Substantia nigra (tissue), 51 donors: ENCODE measurements at places on chromosomes 2 and 18.

GRCh38 chr2:151111599-151112278 is 149.9 kb downstream of the RBM43 start:
- DNase-seq: no peak

GRCh38 chr18:5961097-5961827 is 65.9 kb upstream of the TMEM200C start:
- DNase-seq: no peak

DNA sequence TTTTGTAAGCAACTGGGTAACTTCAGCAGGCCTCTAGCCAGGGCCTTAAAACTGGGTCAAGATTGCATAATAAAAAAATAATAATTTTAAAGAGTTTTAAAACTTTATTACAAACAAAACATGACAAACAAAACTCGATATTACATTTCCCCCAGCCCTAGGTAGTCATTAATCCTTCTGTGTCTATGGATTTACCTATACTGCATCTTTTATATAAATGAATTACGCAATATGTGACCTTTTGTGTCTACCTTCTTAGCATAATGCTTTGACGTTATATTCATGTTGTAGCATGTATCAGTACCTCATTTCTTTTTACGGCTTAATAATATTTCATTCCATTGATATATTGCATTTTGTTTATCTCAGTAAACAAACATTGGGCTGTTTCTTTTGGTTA is 113.5 kb downstream of the CCDC178 start:
- DNase-seq: no peak

GRCh38 chr18:58132595-58133261 is 88.7 kb downstream of the NEDD4L start:
- no peak for DNase-seq

DNA sequence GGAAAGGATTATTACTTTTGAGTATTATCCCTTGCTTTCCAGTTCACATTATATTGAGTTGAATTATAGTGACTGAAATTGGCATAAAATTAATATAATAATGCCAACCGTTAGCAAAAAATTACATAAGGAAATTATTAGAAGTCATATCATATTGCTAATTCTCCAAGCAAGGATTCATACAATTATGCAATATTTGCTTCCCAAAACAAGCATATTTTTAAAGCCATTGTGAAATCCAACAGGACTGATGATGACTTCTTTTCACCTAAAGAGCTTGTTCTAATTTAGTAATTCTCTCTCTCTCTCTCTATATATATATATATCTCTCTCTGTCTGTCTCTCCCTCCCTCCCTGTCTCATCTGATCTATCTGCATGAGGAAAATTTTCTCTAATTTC is 283.5 kb downstream of the DSEL start:
- no peak for DNase-seq

- DNase-seq: no peak
Measured at GRCh38 chr2:241882091-241882625, 12.6 kb downstream of the RTP5 start.

- DNase-seq: peak; percentile 35
Measured at GRCh38 chr2:192286093-192286701, 91.5 kb upstream of the TMEFF2 start.

DNA sequence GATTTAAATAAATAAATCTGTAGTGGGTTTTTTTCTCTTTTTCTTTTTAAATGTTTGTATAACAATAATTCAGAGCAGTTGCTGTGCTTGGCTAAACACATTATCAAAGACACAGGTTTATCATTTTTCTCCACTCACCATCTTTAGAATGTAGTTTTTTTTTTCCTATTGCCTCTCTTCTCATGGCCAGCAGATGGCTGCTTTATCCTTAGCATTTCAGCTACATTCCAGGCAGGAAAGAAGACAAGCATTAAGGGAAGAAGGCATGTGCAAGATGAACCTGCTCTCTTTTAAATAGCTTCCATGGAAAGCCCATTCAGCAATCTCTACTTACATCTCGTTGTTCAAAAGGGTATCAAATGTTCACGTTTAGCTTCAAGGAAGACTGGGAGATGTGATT is 42.6 kb downstream of the ARHGAP15 start:
- DNase-seq: no peak

- no peak for DNase-seq
Measured at GRCh38 chr18:68472701-68473295, 242.1 kb downstream of the TMX3 start.

- no peak for DNase-seq
Measured at GRCh38 chr18:36831139-36831538, 2.2 kb downstream of the KIAA1328 start.

GRCh38 chr2:3958969-3959368 is 255.6 kb downstream of the DCDC2C start:
- DNase-seq: no peak

DNA sequence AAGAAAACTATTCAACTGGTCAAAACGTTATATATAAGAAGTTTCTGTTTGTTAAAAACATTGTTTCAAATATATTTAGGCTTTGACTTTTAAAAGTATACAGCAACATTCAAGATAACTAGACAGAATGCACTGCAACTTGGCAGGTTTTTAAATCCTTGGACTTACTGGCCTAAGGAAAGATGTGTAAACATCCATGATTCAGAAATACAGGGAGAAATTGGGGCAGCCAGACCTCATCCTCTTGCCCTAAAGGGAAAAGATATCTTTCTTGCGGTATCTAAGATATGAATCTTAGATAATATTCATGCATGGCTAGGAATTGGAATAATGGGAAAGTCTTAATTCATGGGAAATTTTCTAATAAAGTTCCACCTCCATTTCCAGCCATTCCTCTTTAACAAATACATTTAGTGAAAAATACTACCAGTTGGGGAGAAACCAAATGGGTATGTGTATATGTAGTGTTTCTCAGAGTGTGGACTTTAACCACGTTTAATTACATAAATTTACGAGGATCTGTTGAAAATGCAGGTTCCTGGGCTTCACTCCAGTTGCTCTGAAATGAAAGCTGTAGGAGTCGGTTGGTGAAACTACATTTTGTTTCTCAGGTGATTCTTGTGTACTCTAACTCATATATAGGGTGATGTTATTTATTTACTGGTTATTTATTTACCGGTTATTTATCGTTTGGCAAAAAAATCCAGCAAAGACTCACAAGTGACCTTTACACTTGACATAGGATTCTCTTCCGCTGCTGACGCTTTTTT is 587 bp upstream of the TANK start:
- DNase-seq: no peak

DNA sequence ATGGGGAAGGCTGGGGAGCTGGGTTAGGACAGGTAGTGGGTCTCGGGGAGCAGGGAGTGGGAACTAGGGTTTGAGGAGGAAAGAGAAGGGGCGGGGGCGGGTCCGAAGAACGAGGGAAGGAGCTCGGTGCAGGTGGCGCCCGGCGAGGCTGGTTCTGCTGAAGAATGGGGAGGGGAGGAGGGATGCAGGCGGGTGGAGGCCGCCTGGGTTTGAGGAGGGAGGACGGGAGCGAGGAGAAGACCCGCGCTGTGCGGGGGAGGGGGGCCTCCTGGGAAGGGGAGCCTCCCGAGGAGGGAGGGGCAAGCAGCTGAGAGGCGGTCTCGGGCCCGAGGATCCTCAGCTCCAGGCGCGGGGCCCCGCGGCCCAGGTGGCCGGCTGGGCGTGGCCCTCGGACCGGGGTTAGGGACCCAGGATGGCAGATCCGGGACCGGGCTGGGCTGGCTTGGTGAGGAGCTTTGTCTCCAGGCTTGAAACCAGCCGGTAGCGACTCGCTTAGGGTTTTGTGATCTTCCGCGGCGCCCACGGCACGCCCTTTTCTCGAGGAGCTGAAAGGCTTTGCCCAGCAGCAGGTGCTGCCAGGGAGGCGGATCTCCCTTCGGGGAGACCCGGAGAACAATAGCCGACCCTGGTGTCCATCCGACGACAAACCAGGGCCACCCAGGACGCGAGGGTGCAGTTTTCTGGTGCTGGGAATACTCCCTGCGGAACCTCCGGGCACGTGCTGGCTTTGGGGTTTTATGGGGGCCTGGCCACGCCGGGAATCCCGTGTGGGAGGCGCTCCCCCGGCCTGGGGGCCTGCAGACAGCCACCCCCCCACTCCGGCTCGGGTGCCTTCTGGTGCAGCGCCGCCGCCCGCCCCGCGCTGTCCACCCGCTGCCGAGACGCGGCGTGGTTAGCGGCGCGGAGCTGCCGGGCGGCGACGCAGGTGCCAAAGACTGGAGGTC is 1.4 kb downstream of the DPYSL5 start:
- DNase-seq: no peak

DNA sequence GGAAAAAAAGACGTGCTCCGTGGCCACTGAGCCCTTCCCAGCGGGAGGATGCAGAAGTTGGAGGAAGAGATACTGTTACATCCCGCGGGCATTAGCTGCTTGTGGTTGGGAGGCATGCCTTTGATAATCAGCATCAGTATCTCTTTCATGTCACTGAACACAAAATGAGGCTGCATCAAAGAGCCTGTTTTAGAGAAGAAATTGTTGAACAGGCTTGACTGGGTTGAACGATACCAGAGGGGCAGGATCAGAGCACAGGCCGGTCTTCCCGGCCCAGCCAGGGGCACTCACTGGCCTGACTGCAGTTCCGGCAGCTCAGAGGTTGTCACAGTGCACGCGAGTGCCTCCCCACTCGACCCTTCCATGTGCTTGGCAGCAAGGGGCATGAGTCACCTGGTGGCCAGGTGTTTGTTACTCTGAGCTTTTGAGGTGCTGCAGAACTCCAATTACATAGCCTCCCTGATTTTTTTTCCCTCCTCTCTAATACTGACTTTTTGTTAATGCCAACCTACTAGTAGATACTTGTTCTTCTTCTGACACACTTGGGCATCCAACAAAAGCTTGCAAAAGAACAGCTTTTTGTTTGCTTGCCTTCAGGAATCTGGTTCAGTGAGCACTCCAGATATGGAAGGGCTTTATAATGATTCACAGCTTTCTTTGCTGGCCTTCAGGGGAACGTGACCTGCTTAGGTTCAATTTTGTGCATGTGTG is 121.6 kb downstream of the VAPA start:
- no peak for DNase-seq

DNA sequence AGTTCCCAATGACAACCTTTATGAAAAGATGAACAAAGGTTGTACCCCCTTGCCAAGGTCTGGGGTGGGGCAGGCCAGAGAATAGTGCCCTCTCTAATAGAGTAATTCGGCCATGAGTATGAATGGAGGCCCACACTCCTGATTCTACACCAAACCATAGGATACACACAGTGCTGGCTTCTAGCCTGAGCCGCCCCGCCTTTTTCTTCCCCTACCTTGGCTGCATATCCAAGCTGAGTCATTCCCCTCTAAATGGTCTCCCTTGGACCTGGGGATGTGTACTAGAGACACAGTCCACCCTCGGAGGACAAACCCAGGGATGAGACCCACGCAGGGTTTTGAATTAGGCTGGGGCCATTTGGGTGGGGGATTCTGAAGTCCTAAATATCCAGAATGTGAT is 107.2 kb upstream of the CAPN13 start:
- no peak for DNase-seq

GRCh38 chr2:134248913-134249312 is 5.0 kb upstream of the MGAT5 start:
- no peak for DNase-seq

DNA sequence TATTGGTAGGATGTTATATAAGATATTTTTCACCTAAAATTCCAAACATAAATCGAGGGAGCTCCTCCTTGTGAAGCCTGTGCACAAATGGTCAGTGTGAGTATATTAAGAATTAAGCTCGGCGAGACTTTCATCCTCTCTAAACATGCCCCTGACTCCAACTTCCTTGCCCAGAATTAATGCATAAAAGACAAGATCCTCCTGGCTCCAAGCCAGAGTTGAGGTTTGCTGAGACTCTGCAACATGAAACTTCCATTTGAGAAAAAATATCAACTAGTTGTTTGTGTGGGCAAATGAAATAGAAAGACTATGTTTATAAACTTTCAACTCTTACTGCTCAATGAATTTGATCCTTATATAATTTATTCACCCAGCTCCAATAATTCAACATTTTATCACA is 68.1 kb downstream of the CCDC178 start:
- DNase-seq: no peak

DNA sequence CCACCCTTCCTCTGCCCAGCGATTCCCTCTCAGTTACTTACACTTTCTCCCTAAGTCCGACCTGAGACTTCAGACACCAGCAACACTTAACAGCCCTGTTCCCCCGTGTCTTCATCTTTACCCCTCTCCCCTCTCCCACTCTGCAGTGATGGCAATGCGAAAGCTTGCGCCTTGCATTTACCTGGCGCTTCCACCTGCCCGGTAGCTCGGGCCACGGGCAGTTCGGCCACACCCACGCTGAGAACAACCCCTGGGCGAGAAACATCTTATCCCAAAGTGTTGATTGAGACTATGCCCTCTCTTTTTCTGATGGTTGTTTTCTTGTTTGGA is 558 bp downstream of the DNAJC10 start:
- DNase-seq: no peak

- DNase-seq: no peak
Measured at GRCh38 chr18:12597760-12598159, 60.1 kb downstream of the SPIRE1 start.

- DNase-seq: no peak
Measured at GRCh38 chr2:241068136-241068941, 33.7 kb downstream of the MTERF4 start.

GRCh38 chr2:195820867-195821565 is 164.0 kb downstream of the SLC39A10 start:
- no peak for DNase-seq

DNA sequence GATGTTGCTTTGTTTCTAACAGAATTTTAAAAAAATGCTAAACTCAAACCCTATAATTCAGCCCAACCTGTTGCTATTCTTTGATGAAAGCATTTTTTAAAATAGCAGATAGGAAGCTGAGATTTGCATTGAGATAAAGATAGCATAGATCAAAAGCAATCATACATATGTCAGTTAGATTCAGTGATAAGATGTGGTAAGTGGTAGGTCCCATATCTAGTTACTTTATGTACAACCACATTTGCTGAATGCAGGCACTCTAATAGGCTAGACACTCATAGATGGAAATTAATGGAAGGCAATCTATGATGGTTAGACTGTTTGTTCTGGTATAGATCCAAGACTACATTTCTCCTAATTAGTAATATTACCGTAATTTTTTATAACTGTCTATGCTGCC is 27.2 kb upstream of the C1D start:
- DNase-seq: no peak

DNA sequence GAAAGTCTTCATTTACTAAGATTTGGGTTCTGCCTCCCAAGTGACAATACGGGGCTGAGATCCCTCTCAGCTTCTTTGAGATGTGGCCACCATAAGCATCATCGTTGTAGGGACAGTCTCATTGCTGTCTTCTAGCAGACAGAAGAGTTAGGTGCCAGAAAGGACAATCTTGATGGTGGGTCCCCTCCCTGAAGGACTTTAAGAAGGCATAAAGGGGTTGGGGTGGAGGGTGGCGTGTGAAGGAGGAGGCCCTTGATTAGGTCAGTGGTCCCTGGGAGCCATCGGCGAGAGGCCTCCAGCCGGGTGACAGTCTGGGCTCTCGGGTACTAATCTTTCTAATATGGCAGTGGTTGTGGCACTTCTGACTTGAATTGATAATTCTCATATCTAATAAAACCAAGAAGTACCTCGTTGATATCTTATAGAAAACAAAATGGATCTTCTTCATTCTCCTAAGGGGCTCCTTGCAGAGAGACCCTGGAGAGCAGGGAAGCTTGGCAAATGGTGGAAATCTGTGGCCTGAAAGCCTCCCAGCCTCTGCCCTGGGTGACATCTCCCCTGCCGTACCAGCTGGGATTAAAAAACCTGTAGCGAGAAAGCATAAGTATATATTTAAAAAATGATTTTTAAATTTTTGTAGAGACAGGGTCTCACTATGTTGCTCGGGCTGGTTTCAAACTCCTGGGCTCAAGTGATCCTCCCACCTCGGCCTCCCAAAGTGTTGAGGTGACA is 7.2 kb upstream of the PSMD1 start:
- no peak for DNase-seq

GRCh38 chr2:119232666-119232993 is 9.0 kb downstream of the STEAP3 start:
- DNase-seq: no peak
